ENCODE measurements at places on chromosomes 13 and 19.

DNA sequence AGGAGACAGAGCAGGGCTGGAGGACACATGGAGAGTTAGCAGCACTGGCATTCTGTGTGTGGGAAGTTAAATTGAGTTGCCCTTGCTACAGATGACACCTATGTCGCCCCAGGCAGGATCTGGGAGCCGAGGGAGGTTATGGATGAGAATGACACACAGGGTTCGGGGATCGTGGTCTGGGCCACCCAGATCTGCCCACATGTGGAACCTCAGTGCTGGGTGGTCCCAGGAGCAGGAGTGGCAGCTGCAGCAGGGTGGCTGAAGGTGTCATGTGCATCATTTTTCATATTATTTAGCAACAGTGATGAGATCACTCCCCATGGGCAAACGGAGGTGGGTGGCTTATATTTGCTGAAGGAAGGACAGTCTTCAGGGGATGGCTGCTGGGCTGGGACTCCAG, 3.2 kb downstream of the IL17D start:
- no peak for DNase-seq

DNA sequence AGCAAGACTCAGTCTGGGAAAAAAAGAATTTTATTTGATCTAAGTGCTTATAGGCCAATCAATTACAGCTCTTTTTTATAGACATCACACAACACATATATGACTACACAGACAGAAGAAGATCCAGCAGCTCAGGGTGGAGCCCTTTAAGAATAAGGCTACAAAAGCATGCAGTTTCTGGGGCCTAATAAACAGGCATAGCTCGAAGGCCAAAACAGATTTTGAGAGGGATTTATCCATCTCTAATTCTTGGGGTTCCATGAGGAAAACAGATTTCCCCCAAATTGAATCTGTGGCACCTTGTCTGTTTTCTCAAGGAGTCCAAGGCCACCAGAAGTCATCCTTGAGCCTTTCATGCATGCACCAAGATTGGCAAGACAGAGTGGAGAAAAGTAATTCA, 3.9 kb upstream of the ZNF550 start:
- DNase-seq: no peak

DNA sequence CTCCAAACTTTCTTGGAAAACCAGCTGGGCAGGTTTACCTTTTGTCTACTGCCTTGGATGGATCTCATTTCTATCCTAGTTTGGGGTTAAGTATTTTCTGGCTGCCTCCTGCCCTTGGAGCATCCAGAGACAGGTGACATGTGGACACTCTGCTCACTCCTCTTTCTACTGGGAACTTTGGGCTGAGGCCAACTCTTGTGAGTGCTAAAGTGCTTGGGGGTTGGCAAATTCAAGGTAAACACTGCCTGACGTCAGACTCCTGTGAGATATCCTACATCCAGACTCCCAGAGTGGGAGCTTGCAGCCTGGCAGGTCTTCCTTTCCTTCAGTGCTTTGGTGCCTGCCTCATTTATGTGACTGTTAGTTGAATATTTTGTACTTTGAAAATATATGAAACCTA, 388.1 kb downstream of the KCNRG start:
- no peak for DNase-seq

- DNase-seq: no peak
Measured at GRCh38 chr19:44677019-44677811, 5.9 kb downstream of the CEACAM19 start.

DNA sequence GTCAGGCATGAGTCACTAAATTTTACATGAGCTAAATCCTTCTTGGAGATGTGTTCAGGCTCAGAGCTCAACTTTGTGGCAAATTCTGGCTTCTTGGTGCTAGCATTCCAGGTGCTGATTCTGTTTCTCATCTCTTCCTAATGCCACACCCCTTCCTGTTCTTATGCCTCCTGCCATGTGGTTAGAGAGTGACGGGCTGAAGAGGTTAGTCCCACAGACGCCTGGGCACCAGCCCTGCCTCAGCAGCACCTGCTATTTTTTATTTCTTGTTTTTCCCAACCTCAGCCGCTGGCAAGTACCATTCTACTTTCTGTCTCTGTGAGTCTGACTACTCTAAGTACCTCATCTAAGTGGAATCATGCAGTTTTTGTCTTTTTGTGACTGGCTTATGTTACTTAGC, 329.5 kb downstream of the KCNRG start:
- no peak for DNase-seq

DNA sequence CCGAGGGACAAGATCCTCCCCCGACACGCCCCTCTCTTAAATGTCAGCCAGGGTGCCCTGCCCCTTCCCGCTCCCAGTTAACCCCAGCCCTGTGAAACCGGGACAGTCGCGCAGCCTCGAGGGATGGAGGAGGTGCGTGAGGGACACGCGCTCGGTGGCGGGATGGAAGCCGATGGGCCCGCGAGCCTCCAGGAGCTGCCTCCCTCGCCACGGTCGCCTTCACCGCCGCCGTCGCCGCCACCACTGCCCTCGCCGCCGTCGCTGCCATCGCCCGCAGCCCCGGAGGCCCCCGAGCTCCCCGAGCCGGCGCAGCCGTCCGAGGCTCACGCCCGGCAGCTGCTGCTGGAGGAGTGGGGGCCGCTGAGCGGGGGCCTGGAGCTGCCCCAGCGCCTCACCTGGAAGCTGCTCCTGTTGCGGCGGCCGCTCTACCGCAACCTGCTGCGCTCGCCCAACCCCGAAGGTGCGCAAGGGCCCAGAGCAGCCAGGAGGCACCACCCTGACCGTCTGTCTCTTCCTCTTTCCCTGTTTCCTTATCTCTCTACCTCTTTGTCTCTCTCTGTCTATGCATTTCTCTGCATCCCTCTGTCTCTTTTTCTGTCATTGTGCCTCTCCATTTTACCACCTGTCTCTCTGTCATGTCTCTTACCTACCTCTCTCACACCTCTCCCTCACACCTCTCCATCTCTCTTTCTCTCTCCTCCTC, at the start of gene NCCRP1:
NCCRP1 (plus strand) TSS at position 105 of the 703 bp plus-strand sequence; CDS start at position 124, 19 bp downstream.
- DNase-seq: no peak

- DNase-seq: peak; percentile 77
Measured at GRCh38 chr13:114142640-114143490, 10.4 kb upstream of the RASA3 start.

DNA sequence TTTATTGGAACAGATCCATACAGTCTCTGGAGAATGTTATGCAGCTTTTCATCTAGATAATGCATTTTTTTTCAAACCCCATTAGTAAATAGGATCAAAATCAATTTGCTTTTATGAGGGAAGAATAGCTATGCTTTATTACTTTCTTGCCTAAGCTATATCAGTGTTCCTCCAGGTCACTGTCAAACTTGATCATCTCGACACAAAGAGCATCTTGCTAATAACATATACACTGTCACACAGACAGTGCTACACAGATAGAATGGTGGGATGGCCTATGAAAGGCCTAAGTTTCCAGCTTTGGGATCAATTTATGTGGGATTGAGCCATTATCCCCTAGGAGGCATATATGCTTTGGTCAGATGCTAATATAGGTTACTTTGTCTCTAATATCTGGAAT, 862.9 kb upstream of the SPRY2 start:
- DNase-seq: no peak

- DNase-seq: peak; percentile 79
Measured at GRCh38 chr19:17751103-17751911, at the start of gene FCHO1. Gene FCHO1 (plus strand): TSS chr19:17751477. CDS start chr19:17755165, 3,688 bp downstream.

DNA sequence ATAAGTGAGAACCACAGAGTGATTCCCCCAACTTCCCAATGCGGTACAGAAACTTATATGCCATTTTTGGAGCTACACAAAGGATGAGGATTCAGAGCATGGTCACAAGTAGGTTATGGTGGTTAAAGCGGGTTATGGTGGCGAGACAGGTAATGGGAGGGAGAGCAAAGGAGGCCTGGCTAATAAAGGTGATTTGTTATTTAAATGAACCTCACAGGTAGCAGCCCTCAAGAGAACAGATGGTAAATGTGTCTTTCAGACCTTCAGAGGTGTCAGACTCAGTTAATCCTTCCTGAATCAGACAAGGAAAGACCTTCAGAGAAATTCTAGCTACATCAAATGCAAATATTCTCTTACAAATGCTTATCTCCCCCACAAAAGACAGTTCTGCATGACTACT, 1971.4 kb downstream of the OLFM4 start:
- no peak for DNase-seq

GRCh38 chr13:111610081-111610480, 289.6 kb downstream of the TEX29 start:
- peak; percentile 20 for DNase-seq

GRCh38 chr19:7699003-7699402, 2.9 kb downstream of the FCER2 start:
- DNase-seq: no peak

GRCh38 chr13:31518645-31519044, 220.7 kb upstream of the RXFP2 start:
- DNase-seq: no peak

- DNase-seq: peak; percentile 70
Measured at GRCh38 chr13:95603887-95604555, 40.5 kb downstream of the DZIP1 start.

DNA sequence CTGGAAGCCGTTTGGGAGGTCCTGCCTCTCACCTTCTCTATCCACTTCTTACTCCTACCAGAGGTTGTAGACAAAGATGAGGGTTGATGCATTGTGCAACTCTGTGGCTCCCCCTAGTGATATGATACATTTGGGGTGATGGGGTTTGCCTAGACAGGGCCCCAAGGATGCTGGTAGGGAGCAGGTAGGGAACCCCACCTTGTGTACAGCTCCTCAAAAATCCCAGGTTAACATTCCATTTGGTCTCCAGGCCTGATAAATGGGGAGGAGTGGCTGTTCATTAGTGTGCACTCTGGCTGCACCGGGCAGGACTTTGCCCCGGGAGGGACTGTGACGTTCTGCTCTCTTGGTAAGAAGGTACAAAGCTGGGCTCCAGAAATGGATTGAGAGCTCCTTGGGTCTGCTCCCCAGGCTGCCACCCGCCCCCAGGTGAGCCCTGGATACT, 19.2 kb downstream of the SIGLEC8 start:
- peak; percentile 35 for DNase-seq

DNA sequence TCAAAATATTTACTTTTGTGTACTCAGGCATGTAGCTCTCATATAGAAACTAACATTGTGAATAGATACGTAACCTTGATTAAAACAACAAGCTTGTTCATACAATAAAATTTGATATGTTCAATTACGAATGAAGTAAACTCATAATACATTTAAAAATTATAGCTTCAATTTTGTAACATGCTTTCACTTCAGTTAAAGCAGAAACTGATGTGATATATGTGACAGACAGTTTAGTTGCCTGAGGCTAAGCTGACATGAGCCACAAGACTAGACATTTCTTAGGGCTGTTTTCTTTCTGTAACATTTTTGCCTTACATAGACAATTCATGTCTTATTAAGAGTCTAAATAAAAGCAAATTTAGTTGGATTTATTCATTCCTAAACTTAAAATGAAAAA, 526.0 kb downstream of the PCDH9 start:
- DNase-seq: no peak

GRCh38 chr13:111050539-111050879, 64.6 kb upstream of the ARHGEF7 start:
- no peak for DNase-seq

GRCh38 chr19:28429356-28429755, 783.6 kb downstream of the UQCRFS1 start:
- no peak for DNase-seq

DNA sequence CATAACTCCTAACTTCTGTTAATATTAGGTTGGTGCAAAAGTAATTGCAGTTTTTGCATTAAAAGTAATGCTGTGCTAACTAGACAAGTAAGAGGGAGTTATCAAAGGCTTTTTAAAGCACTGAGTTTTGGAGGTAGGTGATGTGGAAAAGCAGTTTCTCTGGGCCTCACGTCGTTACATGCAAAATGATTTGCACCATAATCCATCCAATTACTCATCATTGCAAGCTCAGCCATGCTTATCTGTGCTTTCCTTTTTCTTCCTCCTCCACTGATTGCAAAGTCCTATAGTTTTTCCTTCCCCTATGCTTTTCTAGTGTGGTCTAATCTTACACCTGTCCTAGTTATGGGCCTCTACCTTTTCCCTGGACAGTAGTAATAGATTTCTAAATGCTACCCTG, 35.4 kb upstream of the INTS6 start:
- DNase-seq: no peak

Measured in upper lobe of right lung (tissue), 1 donor.